Chondrocyte (in vitro differentiated cells): ENCODE measurements at places on chromosomes 16 and 17. TPM values are rescaled to one million over a fixed set of nuclear protein-coding genes. Genes with fewer than 3 reads are reported as not detected.

- no peak overlapping the region for H3K4me3 ChIP-seq
- no peaks in the 10 kb centered on the region for H3K4me1 ChIP-seq
- H3K36me3 ChIP-seq: no peaks in the 10 kb centered on the region
Observed at GRCh38 chr16:53673189-53673588, 30.5 kb downstream of the RPGRIP1L start.

The CD300A gene
- total RNA-seq: not detected in 3 replicates

The AMZ2 gene
- 66.5 to 80.4 TPM (median 78.2 TPM) in 3 replicates for total RNA-seq

DNA sequence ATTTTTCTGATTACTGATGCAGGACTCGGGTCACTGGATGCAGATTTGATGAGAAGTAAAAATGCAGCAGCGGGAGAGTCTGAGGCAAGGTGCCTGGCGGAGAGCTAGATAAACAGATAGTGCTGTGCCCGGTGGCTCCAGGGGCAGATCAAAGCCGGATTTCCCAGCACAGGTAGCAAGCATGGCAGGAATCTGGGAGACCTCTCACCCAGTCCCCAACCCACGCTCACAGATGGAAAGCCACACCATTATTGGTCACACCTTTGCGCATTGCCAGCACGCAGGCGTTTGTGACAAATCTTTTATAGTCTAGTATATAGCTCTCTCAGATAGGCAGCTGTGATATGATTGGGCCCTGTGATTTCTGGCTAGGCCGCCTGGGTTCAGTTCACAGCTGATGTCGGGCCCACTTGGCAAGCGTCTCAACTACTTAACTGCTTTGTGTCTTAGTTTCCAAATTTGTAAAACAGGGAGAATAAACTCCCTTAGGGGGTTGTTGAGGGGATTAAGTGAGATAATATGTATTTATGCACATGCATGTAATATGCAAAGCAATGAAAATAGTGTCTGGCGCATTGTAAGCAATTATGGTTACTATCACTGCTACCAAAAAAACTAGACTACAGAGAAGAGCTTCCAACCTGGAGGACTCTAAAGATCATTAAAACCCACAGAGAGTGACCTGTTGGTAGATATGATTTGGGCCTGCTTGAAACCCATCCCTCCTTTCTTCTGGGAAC, 42.0 kb upstream of the NFAT5 start:
- H3K4me1 ChIP-seq: peaks cover 38% of the 10 kb centered on the region
- no peak overlapping the region for H3K27ac ChIP-seq
- H3K4me3 ChIP-seq: no peak overlapping the region

DNA sequence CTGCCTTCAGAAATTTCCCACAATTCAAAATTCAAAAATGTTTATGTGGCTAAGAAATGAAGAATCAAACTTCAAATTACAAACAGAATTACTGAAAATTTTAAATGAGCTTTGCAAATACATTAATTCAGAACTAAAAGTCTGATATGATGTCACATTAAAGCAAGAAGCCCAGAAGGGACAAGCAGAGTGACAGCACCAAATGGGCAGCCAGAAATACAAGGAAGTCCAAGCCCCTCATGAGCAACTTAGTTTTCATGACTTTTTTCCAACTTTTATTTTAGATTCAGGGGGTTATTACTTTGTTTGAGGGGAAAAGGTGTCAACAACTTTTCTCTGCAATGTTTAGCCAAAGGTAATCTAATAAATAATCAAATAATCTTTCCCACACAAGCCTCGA, 21.5 kb downstream of the UBE2G1 start:
- no peak for DNase-seq
- no peak overlapping the region for H3K4me3 ChIP-seq
- no peaks in the 10 kb centered on the region for H3K36me3 ChIP-seq
- peaks cover 21% of the 10 kb centered on the region for H3K4me1 ChIP-seq
- H3K27me3 ChIP-seq: no peaks in the 10 kb centered on the region

DNA sequence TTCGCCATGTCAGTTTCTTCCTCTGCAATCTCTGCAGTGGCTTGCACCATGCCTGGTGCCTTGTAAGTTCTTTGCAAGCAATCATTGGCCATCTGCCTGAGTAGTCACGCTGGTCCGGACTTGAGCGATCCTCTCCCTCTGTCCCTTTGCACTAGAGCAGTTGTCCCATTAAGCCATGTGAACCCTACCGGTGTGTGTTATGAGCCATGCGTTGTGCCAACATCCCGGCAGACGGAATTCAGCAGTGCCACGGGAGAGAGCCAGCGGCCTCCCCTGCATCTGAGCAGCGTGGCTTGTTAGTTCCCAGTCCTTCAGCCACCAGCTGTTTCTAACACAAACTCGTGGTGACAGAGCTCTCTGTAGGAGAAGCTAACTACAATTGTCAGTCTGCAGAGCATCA, 275.1 kb upstream of the HSBP1 start:
- no peaks in the 10 kb centered on the region for H3K4me1 ChIP-seq
- H3K4me3 ChIP-seq: no peak overlapping the region
- no peak overlapping the region for H3K27ac ChIP-seq
- no peak for DNase-seq

DNA sequence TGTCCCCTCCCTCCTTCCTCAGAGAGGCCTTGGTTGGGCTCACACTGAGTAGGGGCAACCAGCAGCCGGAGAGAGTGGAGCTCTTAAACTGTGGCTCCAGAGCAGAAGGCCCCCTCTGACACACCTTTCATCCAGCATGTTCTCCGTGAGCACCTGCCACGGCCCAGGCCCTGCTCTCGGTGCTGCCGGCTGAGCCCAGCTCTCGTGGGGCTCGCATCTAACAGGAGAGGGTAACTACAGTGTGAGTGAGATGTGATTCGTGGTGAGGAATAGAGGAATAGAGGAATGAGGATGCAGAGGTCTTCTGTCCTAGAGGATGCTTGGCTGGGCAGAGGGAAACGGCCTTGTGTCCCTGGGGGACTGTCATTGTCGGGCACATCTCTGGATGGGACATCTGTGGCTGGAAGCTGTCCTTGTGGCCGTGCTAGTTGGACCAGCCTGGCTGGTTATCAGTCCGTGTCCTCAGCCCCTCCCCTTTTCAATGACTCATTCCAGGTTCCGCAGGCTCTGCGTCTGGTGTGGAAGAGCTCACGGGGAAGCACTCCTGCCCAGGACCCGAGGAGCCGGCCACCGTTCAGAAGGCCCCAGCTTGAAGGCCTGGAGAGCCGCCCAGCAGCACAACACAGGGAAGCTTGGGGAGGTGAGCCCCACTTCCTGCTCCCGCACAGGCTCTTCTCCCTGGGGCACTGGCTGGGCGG, 11.9 kb upstream of the DNASE1 start:
- DNase-seq: peak; percentile 76
- peaks cover 20% of the 10 kb centered on the region for H3K4me1 ChIP-seq
- peak overlapping the region; percentile 41 for H3K27ac ChIP-seq
- H3K27me3 ChIP-seq: no peaks in the 10 kb centered on the region
- no peak overlapping the region for H3K4me3 ChIP-seq
